ENCODE measurements at places on chromosomes 3 and 15. TPM values are rescaled to one million over a fixed set of nuclear protein-coding genes. Genes with fewer than 3 reads are reported as not detected.

The ZFAND6 gene
- 64.5 TPM for total RNA-seq

The UPK1B gene
- total RNA-seq = 37.1 TPM

The FYTTD1 gene
- 54.6 TPM for total RNA-seq

The SAMMSON gene
- not detected for total RNA-seq

The HDC gene
- 11.7 TPM for total RNA-seq

The AGBL1 gene
- total RNA-seq = not detected

The FMN1 gene
- total RNA-seq = 18.2 TPM

The WDR93 gene
- 0.49 TPM for total RNA-seq

The LDHAL6B gene
- not detected for total RNA-seq

The SV2B gene
- 0.35 TPM for total RNA-seq

The ANKRD63 gene
- total RNA-seq = 1.6 TPM

The ENTPD3 gene
- 0.86 TPM for total RNA-seq

The APOD gene
- total RNA-seq = 51.8 TPM

- no peak for DNase-seq
Observed at GRCh38 chr3:72538070-72538745, 310.0 kb downstream of the SHQ1 start.

DNA sequence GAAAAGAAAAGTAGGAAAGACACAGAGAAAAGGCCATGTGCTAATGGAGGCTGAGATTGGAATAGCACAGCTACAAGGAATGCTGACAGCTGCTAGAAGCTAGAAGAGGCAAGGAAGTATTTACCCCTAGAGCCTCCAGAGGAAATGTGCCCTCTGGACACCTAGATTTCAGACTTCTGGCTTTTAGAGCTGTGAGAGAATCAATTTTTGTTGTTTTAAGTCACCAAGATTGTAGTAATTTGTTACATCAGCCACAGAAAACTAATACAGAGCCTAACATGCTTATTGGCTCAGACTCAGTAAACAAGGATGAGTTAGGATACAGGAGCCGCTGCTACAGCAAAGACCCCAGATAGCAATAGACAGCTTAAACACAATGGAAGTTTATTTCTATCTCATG is 33.1 kb upstream of the GLCE start:
- DNase-seq = no peak

- no peak for DNase-seq
Observed at GRCh38 chr3:17115186-17115585, 230.4 kb downstream of the PLCL2 start.

DNA sequence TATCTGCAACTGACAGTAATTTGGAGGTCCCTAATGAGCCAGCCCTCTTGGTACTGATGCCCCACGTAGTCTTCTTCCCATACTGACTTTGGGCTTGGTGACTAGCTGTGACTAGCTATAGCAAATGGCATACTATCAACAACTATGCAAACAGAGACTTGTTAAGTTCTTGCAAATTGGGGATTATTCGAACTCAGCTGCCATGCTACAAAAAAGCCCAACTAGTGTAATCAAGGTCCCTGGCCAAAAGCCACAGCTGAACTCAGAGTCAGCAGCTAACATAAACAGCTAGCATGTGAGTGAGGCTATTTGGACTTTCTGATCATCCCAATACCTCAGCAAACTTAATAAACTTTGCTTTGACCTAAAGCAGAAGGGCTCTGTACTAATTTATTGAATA is 121.2 kb upstream of the PLXND1 start:
- DNase-seq = no peak

GRCh38 chr3:46663591-46664135 is 29.8 kb downstream of the ALS2CL start:
- no peak for DNase-seq

DNA sequence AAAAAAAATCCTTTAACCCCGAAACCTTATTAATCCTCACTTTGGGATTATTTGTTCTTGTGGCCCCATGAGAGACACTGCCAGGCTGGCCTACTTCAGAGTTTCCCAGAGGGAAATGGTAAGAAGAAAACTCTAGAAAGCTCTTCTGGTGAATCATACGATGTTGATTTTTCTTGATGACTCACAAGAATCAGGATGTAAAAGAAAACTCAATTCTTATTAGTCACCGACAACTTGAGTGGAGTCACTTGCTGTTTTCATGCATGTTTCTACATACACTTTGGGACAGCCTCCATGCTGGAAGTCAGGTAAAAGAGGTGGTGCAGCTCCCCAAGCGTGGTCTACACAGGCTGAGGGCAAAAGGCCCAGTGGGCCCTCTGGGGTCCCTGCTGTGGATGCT is 42.8 kb downstream of the MYO5C start:
- DNase-seq = no peak

DNA sequence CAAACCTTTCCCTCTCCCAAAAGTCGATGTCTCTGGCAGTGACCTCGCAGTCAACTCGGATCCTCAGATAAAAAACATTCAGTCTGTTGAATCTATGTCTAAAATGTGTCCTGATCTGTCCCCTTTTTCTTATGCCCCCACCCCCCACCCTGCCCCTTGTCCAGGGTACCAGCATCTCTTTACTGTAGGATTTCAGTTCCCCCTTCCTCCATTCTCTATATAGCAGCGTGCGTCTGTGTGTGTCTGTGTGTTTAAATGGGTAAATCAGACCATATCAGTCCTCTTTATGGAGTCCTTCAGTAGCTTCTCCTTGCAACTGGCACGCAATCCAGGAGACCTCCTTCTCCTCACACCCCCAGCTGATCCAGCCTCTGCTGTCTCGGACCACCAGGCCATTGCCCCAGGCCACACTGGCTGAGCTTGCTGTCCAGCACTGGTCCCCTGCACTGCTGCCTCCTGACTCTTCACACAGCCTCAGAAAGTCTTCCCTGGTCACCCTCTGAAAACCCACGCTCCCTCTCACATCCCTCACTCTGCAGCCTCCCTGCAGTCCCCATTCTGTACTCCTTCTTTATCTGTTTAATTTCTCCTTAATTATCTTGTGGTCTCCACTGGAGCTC is 1.5 kb downstream of the LRRK1 start:
- no peak for DNase-seq

- no peak for DNase-seq
Observed at GRCh38 chr3:159185443-159186050, 383.7 kb downstream of the MFSD1 start.

DNA sequence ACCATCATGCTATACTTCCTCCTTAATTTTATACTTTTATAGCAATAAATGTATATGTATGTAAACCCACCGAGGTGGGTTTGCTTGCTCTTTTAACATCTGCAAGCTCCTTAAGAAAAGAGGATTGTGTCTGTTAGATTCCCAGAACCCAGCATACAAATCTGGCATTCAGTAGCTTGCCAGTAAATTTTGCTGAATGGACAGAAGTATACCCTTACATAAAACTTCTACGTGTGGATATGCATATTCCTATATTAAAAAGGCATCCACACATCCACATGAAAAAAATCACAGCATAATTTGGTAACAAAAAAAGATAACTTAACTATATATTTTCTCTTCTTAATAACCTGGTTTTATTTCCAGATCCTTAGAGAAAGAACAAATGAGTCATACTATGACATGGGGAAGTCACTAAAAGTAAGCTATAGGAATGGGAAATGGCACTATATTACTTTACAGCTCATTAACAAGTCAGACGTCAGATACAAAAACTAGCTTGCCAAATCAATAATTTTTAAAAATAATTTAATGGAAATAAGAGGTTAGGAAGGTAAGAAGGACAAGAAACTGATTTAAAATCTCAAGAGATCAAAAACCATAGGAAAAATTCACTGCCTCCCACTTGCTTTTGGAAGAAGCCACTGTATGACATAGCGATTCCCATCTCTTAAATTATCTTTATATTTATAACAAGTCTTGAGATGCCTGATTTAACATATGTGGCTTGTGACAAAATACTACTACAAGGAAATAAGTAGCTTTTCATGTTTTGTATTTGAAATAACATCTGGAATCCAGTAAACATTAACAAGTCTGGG is 68.7 kb downstream of the SUMF1 start:
- no peak for DNase-seq

DNA sequence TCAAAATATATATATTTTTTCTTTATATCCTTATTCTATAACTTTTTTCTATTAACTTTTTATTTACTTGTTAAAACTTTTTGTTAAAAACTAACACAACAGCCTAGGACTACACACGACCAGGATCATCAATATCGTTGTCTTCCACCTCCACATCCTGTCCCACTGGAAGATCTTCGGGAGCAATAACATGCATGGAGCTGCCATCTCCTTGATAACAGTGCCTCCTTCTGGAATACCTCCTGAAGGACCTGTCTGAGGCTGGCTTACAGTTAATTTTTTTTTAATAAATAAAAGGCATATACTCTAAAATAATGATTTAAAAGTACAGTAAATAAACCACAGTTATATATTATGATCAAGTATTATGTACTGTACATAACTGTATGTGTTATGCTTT is 58.9 kb downstream of the SFMBT1 start:
- no peak for DNase-seq

DNA sequence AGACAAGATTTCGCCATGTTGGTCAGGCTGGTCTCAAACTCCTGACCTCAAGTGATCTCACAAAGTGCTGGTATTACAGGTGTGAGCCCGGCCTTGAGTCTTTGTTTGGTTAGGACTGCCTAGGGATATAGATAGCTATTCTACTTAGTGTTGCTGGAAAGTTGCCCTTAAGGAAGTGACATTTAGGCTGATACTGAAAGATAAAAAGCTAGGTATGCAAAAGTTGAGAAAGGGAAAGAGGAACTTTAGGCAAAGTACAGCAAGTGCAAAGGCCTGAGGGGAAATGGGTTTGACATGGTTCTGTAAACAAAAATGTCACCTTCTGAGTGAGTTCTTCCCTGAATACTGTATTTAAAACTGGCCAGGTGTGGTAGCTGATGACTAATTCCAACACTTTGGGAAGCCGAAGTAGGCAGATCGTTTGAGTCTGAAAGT is 111.5 kb downstream of the ZNF609 start:
- peak; percentile 25 for DNase-seq

DNA sequence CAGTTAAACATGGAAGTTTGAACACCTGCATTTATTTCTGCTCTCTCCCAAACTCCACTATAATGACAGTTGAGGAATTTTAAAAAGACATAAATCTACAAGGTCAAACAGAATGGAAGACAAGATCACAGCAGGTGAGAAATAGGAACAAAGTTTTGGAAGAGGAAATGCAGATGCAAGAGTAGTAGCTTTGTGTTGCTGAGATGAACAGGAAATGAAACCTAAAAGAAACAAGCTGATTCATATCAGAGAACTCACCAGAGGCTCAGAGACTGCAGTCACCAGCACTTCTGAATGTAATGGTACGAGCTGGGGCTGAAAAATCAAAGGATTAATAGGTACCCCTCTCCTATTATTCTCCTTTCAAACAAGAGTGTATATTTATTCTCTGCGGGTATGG is 459.9 kb downstream of the RAP2B start:
- no peak for DNase-seq

DNA sequence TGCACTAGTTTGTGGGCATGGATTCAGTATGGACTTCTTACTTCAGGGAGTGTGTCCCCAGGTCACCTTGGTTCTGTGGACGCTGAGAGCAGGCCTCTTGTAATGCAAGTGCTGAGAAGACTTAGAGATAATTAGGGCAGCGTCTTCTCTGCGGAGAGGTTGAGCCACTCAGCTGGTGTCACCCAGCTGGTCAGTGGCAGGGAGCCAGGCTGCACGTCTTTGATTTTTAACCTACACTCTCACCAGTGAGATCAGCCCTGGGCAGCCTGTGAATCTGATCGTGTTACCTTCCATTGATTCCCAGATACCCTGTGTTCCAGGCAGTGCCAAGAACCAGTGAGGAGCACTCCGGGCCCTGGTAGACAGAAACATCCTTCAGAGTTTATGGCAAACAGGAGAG is 92.6 kb downstream of the SLCO3A1 start:
- DNase-seq = peak; percentile 61

DNA sequence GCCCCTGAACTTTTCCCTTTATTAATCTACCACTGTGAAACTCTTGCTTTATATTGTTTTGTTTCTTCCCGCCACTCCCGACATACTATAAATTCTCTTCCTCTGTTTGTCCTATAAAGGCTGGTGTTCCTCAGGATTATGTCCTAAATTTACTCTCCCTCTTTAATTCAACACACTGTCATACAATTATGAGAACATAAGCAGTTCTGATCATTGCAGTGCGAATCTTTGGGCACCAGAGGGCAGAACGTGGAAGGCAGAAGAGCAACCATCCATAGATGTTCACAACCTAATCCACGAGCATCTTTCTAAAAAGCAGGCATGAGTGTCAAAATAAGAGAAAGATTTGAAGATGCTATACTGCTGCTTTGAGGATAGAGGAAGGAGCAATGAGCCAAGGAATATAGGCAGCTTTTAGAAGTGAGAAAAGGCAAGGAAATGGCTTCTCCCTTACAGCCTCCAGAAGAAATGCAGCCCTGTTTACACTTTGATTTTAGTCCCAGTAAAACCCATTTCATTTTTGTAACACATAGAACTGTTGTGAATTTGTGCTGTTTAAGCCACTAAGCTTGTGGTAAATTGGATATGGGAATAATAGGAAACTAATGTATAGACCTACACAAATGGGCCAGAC is 179.4 kb downstream of the GBE1 start:
- peak; percentile 11 for DNase-seq

- DNase-seq = peak; percentile 94
Observed at GRCh38 chr3:187748050-187748481, 2.8 kb upstream of the BCL6 start.

DNA sequence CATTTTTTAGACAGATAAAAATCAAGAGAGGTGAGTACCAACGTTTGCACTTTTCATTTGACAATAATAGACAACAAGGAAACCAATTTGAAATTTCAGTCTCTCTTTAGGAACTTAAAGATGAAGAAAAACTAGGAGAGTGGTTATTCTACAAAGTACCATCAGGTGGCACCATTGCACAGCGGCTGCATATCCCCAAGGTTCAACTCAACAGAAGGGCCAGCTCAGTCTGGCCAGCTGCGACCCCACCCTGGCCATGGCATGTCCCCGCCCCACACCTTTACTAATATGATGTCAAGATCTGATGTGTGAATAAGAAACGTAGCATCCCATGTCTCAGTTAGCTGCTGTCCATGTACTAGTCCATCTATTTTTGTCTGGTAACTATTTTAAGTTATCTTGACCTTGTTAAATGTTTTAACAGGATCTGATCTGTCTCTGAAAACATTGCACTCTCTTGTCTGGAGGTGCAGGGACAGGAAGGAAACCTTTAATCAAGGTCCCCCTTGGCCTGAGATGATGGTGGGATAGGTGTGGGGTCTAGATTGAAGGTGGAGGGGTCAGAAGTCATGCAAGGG is 35.5 kb upstream of the CGNL1 start:
- DNase-seq = no peak

GRCh38 chr3:48273594-48274211 is 32.8 kb downstream of the ZNF589 start:
- DNase-seq = peak; percentile 69

- DNase-seq = no peak
Observed at GRCh38 chr15:57358571-57358970, 17.7 kb upstream of the CGNL1 start.

- no peak for DNase-seq
Observed at GRCh38 chr3:55203006-55203405, 275.1 kb upstream of the LRTM1 start.

GRCh38 chr3:158532099-158532734 is 38.8 kb upstream of the MLF1 start:
- no peak for DNase-seq

- no peak for DNase-seq
Observed at GRCh38 chr15:81380668-81381067, 6.7 kb upstream of the TMC3 start.

Data from mucosa of gallbladder (tissue), 1 donor.